Nucleus accumbens (tissue), 56 donors: ENCODE measurements at places on chromosomes 2 and 18.

DNA sequence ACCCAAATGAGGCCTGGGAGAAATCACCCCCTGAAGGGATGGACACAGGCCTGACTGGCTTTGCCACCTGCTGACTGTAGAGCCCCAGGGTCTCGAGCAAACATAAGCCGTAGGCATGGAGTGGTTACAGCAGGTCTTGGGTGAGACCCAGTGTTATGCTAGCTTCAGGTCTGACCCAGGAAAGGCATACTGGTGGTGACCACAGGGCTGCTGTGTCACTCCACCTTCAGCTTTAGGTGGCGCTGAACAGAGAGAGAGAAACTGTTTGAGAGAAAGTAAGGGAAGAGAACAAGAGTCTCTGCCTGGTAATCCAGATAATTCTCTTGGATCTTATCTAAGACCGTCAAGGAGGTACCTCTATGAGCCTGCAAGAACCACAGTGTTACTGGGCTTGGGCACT, 1544.2 kb upstream of the TMEFF2 start:
- no peak for DNase-seq

DNA sequence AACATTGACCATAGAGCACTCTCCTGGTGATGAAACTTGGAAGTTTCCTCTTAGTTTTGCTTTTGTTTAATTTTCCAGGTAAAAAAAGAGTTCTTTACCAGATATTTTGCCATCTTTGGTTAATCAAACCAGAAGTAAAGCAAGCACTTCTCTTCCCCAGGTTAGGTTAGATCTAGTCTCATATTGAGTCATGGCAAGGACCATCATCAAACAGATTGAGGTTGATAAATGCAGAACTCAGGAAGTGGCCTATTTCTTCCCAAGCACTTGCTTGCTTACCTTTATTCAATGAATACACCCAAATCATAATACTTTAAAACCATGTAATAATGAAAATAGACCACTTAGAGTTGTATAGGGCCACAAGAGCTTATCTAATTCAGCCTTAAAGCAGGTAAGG, 23.4 kb downstream of the DNAH6 start:
- no peak for DNase-seq

- no peak for DNase-seq
Observed at GRCh38 chr18:1458547-1458946, 553.9 kb downstream of the ADCYAP1 start.

GRCh38 chr18:76131738-76132137, 363.3 kb downstream of the ZNF516 start:
- no peak for DNase-seq

DNA sequence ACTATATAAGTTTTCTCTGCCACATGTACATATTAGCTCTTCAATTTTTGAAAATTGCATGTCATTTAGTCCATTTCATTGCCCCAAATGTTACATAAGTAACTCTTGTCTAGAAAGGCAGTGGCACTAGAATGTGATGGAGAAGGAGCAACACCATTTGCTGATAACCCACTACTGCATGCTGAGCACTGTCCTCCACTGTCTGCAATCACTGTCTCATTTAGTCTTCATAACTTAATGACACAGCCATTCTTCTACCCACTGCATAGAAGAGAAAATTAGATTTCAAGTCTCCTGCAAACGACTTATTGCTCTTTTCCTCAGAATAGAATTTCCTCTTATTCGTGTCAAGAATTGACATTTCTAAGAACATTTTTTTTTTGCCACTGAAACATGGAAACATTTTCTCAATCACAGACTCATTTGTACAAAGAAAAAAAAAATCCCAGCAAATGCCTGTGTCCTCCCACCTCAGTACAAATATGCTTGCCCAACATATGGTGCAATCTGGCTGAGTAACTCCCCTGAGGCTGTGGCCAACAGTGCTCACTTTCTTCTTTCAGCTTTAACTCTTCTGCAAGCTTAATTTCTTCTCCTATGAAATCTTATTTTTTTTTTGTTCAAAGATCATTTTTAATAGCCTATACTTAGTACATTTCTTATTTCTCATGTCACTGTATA, 768.6 kb upstream of the HS6ST1 start:
- DNase-seq: no peak

DNA sequence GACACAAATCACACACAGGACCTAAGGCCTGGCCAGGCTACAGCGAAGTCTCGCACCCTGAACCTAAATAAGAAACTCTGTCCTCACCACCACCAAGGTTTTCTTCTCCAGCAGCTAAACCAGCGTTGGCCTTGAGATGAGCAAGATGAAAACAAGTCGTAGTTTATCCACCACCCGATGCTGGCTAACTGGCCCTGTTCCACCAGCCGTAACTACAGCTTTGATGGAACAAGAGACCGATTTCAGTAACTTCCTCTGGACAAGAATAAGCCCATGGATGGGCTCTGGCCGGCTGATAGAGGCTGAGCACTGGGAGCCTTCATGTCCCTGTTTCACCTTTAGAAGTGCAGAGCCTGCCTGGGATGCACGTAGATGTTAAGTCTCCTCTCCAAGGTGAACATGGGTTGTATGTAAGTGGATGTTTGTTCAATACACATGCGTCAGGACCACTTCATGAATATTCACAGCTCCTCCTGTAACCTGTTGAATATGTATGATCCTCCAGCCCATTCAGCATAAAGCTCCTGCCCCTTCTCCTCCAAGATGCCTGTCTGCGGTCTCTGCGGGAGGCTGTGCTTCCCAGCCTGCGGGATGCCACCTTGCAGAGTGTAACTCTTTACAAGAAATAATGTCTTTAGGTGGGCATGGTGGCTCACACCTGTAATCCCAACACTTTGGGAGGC, 24.2 kb downstream of the ADI1 start:
- no peak for DNase-seq

DNA sequence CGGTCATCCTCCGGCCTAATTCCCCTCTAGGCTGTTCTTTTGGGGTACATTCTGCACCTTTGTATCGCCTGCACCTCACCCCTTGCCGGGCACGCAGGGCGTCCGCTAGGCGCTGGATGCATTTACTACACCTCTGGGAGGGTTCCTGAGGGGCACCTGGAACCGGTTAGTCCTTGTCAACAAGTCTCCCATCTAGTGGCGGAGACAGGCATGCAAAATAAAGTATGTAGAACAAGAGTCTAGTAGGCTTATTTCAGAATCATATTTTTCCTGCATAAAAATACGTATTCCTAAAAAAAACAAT, 705 bp upstream of the TEX261 start:
- no peak for DNase-seq

DNA sequence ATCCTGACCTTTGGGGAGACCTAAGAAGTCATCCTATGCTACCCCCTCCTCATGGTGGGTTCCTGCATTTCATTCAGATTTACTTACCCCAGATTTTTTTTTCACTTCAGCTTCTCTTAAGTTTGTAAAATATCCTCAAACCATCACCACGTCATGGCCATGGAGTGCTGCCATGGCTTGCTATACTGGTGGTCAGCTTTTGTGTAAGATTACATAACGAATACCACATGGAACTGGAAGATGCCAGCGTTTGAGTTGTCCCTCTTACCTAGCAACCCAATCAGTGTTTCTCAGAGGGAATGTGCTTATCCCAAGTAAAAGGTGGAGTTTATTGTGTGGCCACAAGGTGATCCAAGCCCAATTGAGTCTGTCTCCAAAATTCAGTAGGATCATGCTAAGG, 148.6 kb upstream of the ALPP start:
- DNase-seq: no peak

GRCh38 chr2:217223222-217223930, 363.5 kb upstream of the TNP1 start:
- no peak for DNase-seq

GRCh38 chr2:224449212-224450147, 47.6 kb upstream of the FAM124B start:
- no peak for DNase-seq
